Stromal cell of bone marrow (primary cell): ENCODE measurements at places on chromosomes 7 and 10.

DNA sequence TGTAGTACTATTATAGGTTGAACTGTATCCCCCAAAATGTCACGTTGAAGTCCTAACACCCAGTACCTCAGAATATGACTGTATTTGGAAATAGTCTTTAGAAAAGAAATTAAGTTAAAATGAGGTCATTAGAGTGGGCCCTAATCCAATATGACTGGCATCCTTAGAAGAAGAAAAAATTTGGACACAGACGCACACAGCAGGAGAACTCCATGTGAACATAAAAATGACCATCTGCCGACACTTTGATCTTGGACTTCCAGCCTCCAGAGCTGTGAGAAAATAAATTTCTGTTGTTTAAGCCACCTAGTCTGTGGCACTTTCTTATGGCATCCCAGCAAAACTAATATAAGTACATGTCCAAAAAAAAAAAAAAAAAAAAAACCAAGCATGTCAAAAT lies 225.8 kb downstream of the PARD3 start:
- DNase-seq = no peak

- no peak for DNase-seq
Observed at GRCh38 chr10:63627396-63627795, 106.2 kb downstream of the REEP3 start.

DNA sequence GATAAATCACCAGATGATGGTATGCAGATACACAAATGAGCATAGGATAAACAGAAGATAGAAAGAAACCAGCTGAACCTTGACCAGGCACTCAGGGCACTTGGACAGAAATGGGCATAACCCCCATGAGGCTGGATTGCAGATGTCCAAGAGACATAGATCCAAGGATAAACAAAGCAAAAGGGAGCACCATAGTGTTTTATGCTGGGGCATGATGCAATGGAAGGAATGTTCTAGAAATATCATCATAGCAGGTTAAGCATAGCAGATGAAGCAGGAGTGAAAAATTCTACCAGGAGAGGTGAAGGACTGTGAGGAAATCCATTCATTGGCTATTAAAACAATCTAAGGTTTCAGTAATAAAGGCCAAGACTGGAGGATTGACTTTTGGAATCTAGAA lies 70.5 kb upstream of the TES start:
- DNase-seq = no peak

DNA sequence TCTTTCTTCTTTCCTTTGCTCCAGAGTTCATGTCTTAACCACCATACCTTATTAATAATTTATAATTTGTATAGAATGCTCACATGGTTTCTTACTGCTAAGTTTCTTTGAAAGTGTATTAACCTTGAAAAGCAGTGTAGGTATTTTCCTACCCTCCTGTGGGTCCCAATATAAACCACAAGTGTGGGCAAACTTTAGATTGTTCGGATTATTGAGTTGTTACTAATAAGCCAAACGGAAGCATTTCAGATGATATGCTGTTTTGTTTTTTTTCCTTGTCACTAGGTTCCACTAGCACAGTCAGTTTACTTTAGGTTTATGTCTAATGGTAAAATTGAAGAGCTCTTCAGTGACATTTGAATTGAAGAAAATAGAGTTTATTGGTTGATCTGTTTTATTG lies 10.2 kb downstream of the SSBP1 start:
- no peak for DNase-seq

DNA sequence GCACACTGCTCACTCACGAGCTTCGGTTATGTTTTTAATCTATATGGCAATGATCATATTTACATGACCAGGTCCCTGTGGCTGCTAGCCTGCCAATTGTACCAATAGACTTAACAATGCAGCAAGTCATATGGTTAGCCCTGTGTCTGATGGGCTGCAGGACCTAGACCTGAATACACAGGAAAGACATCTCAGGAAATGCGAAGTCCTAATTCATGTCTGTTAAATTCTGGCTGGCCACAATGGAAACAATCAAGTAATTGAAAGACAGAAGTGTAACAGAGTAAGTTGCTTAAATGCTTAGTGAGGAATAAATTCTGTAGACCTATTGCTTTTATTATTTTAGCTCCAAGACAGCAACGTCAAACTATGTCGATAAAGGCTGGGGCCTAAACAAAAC lies 112.4 kb upstream of the FZD8 start:
- DNase-seq = no peak

DNA sequence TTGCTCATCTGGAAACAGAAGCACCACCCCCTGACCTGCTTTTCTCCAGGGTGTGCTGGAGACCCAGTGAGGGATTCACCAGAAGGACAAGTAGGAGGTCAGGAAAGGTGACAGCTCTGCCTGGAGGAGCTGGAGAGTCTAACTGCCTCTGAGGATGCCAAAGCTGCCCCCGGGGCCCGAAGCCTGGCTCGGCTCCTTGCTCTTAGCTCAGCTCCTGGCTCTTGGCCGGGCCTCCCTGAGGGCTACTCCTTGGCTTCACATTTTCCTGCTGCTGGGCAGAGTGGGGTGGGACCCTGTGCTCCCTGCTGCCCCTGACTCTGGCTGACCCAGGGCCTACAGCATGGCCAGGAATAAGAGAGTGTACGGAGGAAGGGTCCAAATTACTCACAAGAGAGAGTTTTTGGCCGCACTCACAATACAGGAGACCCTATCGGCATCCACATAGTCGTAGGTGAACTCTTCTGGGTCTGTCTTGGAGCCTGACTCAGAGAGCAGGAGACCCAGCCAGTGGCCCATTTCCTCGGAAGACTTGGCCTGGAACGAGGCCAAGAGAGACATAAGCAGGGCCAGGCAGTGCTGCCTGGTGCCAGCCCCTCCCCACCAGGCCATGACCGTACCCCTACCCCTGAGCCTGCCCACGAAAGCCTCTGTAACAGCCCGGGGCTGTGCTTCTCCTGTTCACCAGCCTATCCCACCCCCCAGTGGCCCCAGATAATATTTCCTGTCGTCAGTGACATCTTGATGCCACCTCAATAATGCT lies 63.1 kb downstream of the VWA2 start:
- no peak for DNase-seq

GRCh38 chr10:21326594-21327288 lies 198.7 kb downstream of the SKIDA1 start:
- DNase-seq = no peak

DNA sequence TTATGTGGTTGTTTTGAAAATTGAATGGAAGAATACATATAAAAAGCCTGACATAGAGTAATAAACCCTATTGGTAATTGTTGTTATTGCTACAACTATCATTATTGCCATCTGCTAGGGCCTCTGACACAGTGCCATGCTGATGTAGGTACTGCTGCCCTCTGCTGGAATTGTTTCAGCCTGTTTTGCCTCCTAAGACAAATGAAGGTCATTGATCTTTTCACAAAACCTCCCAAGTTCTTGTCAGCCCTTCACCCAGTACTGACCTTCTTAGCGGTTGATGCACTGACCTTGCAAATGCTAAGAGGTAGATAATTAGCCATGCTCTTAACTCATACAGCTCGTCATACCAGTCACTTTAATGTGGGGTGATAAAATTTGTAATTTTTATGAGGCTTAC lies 975.2 kb downstream of the SORCS1 start:
- no peak for DNase-seq

DNA sequence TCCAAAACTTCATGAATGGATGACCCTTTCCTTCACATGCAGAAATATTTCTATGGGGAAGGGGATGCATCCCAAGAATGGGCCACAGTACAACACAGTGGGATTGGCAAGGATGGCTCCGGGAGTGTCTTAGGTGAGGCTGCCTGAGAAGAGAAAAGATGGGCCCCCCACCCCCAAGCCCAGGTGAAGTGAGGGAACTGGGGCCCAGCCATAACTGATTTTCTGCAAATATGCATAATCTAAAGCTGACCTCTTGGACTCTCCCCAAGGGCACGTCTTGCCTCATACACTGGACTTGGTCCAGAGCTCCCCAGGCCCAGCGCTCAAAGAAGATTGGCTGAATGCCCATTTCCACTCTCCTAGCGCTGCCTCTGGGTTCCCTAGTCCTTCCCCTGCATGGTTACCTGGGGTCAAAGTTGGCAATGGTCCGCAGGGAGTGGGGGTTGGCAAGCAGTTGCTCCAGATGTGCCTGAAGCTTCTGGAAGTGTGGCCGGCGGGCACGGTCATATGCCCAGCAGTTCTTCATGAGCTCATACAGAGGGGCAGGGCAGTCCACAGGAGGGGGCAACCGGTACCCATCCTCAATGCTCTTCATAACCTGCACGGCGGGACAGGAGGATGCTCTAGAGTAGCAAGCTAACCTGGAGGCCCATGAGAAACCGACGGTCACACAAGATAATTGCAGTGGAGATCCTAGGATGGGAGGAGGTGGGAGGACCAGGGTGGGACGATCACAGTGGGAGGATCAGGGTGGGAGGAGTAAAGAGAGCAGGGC lies 12.3 kb downstream of the ZYX start:
- DNase-seq = no peak

- no peak for DNase-seq
Observed at GRCh38 chr10:50622706-50623662, 772 bp downstream of the SGMS1 start.
